ENCODE measurements at places on chromosomes 7 and 10. TPM values are rescaled to one million over a fixed set of nuclear protein-coding genes. Genes with fewer than 3 reads are reported as not detected.

The AEBP1 gene
- total RNA-seq, result 35.4 TPM

The C10orf143 gene
- 0.96 TPM for total RNA-seq

The PLXDC2 gene
- 3.9 TPM for total RNA-seq

The RAMP3 gene
- total RNA-seq, result not detected

The ASB10 gene
- not detected for total RNA-seq

The LRRC17 gene
- 0.34 TPM for total RNA-seq

The ENTPD7 gene
- 11.0 TPM for total RNA-seq

The GPR26 gene
- total RNA-seq, result 0.10 TPM

The AP3M1 gene
- 63.4 TPM for total RNA-seq

The PNLIP gene
- total RNA-seq, result not detected

GRCh38 chr10:1063232-1063865 lies 7.2 kb downstream of the WDR37 start:
- no peaks in the 10 kb centered on the region for H3K36me3 ChIP-seq
- no peak for DNase-seq
- peaks cover 42% of the 10 kb centered on the region for H3K4me1 ChIP-seq
- H3K27ac ChIP-seq, result peak overlapping the region; percentile 93
- peaks cover 2% of the 10 kb centered on the region for H3K27me3 ChIP-seq

- no peaks in the 10 kb centered on the region for H3K36me3 ChIP-seq
- peaks cover 19% of the 10 kb centered on the region for H3K4me1 ChIP-seq
- peak overlapping the region; percentile 94 for H3K4me3 ChIP-seq
- no peak for DNase-seq
Observed at GRCh38 chr10:68989317-68989990, 851 bp downstream of the KIFBP start.

DNA sequence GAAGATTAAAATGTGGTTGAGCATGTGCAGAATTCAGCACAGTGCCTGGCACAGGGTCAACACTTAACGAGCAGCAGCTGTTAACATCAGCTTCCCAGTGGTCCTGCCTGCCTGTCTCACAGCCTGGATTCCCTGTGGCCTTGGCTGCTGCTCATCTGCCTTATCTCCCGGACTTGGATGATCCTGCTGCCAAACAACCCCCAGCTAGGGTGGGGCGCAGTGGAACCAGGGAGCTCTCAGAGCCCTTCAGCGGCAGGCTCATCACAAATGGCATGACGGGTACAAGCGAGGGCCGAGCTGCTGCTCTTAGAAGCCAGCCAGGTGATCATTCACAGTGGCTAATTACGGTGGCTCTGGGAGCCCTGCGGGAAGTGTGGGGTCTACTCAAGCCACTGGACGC lies 13.0 kb upstream of the SMARCD3 start:
- DNase-seq, result no peak
- H3K4me1 ChIP-seq, result no peaks in the 10 kb centered on the region

DNA sequence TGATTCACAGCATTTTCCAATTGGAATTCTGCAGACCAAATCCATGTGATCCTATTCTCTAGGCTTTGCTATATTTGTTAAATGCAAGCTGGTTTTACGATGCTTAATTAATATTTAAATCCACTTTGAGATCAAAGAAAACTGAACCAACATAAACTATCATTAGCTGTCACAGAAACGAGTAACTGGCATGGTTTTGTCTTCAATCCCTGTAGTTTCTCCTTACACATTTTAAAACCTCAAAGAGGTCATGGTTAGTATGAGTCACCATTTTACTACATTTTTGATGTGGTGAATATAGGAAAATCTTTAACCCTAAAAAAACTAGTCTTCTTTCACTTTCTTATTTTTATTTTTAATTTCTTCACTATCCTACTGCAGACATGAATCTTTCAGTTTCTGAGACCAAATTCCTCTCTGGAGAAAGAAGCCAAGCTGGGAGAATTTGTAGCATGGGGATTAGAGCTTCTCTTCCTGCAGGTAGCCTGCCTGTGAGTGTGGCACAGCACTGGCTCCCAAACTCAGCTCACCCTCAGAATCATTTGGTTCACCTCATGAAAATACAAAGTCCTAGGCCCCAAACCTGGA lies 8.7 kb upstream of the LIPM start:
- no peak for DNase-seq
- no peaks in the 10 kb centered on the region for H3K27me3 ChIP-seq
- H3K4me1 ChIP-seq, result no peaks in the 10 kb centered on the region
- H3K36me3 ChIP-seq, result no peaks in the 10 kb centered on the region
- H3K4me3 ChIP-seq, result no peak overlapping the region

GRCh38 chr7:101121991-101122932 lies 4.6 kb upstream of the SERPINE1 start:
- H3K4me3 ChIP-seq, result no peak overlapping the region
- DNase-seq, result no peak
- peaks cover 8% of the 10 kb centered on the region for H3K4me1 ChIP-seq
- no peak overlapping the region for H3K27ac ChIP-seq

DNA sequence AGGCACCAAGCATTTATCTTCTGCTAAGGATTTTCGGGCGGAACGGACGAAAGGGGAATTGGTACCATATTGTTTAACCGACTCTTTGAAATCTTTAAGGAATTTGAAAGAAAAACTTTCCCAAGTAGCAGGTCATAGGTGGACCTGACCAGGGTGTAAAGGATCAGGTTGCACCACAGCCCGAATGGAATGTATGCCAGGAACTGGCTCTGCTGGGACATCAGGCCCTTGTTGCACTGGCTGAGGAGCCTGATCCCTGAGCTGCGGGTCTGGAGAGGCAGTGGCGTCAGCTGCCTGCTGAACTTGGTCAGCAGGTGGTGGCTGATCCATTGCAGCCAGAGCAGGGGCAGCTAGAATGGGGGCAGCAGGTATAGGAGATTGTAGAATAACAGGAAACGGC lies 41.4 kb upstream of the AKR1C2 start:
- peaks cover 1% of the 10 kb centered on the region for H3K27me3 ChIP-seq
- H3K36me3 ChIP-seq, result peaks cover 7% of the 10 kb centered on the region
- H3K27ac ChIP-seq, result no peak overlapping the region
- no peak overlapping the region for H3K4me3 ChIP-seq

DNA sequence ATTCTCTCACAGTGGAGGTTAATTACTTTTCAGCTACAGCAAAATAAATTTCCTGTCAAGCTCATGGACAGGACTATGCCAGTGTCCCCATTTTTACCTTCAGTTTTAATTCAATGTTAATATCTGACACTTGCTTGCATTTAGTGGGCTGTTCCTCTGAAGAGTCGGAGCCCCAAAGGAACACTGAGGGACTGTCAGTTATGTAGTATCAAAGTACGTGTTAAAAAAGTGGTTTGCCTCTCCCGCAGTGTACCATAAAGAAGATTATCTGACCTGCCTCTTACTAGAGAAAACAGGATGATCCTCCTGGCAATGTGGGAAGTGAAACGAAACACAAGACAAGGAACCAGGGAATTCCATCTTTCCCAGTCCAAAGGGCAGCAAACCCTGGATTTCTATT lies 1010.9 kb upstream of the PHF14 start:
- H3K27me3 ChIP-seq, result no peaks in the 10 kb centered on the region
- H3K36me3 ChIP-seq, result no peaks in the 10 kb centered on the region
- peaks cover 15% of the 10 kb centered on the region for H3K4me1 ChIP-seq
- DNase-seq, result no peak
- no peak overlapping the region for H3K4me3 ChIP-seq

- H3K4me3 ChIP-seq, result peak within 1 kb of the TSS; percentile 42
- peaks cover 8% of the 10 kb centered on the region for H3K27me3 ChIP-seq
- peak; percentile 75 for DNase-seq
- H3K36me3 ChIP-seq, result no peaks in the 10 kb centered on the region
Observed at GRCh38 chr10:133159950-133160825, at the start of gene KNDC1. Gene KNDC1, plus strand, starts transcription at chr10:133160219. Its CDS starts 249 bp downstream, at chr10:133160468.

DNA sequence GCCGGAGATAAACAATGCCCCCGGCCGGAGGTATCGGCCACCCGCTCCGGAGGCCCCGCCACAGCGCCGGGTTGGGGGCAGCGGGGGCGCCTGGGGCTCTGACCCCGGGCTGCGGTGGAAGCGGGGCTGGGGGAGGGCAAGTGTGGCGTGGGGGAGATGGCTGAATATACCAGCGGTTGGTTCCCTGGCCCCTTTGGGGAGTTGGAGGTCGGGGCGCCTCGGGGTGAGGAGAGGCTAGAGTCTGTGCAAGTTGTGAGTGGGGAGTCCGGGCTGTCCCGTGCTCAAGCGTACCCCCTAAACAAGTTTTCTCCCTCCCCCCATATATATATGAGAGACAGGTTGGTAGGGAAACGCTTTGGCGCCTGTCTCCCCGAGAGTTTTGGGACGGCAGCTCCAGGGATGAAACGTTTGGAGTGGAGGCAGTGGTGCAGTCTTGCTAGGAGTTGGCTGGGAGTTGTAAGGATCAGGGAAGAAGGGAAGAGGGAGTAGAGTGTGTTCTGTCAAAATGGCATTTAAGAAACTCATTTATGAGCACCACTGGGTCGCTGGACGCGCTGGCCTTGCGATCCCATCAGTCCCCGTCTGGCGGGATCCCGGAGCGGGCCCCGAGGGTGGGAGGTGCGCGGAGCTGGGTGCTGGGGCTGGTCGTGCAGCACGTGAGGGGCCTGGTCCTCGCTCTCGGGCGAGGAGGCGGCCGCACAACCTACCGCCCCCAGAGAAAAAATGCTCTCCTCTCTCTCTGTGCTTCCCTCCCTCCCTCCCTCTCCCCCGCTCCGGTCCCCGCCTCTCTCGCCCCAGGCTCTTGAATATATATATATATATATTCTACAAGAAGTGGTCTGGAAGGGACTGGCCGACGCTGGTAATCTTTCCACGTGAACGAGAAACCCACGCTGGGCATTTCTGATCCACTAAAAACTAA lies 1.1 kb downstream of the TET1 start:
- peaks cover 3% of the 10 kb centered on the region for H3K27me3 ChIP-seq
- peaks cover 3% of the 10 kb centered on the region for H3K4me1 ChIP-seq
- peak overlapping the region; percentile 97 for H3K4me3 ChIP-seq

- H3K27ac ChIP-seq, result no peak overlapping the region
- H3K4me1 ChIP-seq, result no peaks in the 10 kb centered on the region
- H3K36me3 ChIP-seq, result peaks cover 5% of the 10 kb centered on the region
- peaks cover 7% of the 10 kb centered on the region for H3K27me3 ChIP-seq
- no peak overlapping the region for H3K4me3 ChIP-seq
Observed at GRCh38 chr10:42985436-42986316, 91.2 kb upstream of the RET start.

DNA sequence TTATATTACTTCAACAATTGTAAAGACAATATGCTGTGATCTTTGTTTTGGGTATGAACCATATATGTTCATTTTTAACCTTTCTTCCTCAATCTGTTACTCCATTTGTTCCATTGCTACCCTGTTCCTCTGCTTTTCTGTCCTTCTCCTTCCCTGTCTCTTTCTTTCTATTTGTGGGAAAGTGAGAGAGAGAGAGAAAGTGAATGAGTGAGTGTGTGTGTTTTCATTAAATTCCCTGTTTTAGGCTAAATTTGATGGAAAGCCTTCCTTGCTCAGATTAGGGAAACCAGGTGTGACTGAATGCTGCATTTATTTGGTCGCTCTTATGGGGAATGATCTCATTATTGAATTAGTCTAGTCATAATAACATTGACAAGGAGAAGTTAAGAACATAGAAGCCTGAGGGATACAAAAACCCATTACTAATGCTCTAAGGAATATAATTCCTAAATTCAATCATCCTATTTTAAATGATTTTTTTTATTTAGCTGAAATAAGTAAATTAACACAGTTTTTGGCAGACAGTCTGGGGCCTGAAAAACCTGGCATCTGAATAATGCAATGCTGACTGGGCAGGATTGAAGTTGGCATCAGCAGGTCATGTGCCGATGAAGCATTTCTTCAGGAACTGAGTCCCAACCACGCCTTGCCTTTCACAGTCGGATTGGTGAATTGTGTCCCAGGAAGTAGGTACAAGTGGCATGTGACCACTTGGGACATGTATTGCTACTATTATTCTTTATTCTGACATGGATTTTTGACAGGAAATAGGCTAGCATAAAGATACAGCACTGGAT lies 117.6 kb upstream of the LRGUK start:
- peaks cover 6% of the 10 kb centered on the region for H3K36me3 ChIP-seq
- H3K4me3 ChIP-seq, result no peak overlapping the region
- peaks cover 7% of the 10 kb centered on the region for H3K4me1 ChIP-seq
- no peak overlapping the region for H3K27ac ChIP-seq
- DNase-seq, result no peak

DNA sequence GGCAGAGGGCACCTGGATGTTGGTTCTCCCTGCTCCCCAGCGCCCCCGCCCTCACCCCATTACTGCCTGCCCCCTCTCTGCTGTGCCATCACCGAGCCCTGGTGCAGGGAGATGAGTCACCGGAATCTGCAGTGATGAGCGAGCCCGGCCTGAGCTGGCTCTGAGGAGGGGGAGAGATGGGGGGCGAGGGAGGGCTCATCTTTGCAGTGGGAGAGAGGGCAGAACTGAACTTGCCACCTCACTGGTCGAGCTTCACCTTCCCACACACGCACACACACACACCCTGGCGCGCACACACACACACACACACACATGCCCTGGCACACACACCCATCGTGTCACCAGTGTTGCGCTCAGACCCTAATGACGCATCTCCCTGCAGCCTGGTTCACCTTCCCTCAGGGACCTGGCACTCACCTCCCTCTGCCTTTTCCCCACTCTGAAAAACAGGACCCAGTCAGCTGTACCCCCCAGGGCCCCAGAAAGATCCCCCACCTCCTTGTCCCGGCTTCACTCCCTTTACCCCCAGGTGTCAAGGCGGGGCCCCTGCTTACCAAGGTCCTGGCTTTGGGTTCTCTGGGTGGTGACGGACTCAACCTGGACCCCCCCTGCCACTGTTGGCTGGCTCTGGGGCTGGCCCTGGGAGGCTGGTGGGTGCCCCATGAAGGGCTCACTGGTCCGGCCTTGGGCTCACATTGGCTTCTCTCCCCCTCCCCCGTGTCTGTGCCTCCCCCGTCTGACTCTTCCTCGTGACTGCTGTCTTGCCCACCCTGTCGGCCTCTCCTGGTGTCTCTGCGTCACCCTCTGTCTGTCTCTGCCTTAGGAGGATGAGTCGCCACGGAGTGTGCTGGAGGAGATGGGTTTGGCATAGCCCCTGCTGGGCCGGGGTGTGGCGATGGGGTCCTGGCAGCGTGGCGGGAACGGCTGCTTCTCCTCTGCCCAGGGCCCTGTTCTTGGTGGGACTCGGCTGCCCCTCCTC lies 5.4 kb downstream of the VGF start:
- H3K36me3 ChIP-seq, result no peaks in the 10 kb centered on the region
- peaks cover 11% of the 10 kb centered on the region for H3K4me1 ChIP-seq
- no peak overlapping the region for H3K27ac ChIP-seq
- H3K4me3 ChIP-seq, result no peak overlapping the region
